Stimulated activated CD4-positive, alpha-beta T cell treated with anti-CD3 and anti-CD28 coated beads, Interleukin-15, amount 100 ng/mL, for 1 hour (primary cell): ENCODE measurements at places on chromosomes 6 and 20.

GRCh38 chr20:6766433-6766832 is 1.1 kb upstream of the BMP2 start:
- no peak for DNase-seq

GRCh38 chr6:5636210-5637030 is 370.3 kb downstream of the NRN1 start:
- no peak for DNase-seq

GRCh38 chr20:10711903-10712451 is 38.2 kb upstream of the JAG1 start:
- DNase-seq = no peak

DNA sequence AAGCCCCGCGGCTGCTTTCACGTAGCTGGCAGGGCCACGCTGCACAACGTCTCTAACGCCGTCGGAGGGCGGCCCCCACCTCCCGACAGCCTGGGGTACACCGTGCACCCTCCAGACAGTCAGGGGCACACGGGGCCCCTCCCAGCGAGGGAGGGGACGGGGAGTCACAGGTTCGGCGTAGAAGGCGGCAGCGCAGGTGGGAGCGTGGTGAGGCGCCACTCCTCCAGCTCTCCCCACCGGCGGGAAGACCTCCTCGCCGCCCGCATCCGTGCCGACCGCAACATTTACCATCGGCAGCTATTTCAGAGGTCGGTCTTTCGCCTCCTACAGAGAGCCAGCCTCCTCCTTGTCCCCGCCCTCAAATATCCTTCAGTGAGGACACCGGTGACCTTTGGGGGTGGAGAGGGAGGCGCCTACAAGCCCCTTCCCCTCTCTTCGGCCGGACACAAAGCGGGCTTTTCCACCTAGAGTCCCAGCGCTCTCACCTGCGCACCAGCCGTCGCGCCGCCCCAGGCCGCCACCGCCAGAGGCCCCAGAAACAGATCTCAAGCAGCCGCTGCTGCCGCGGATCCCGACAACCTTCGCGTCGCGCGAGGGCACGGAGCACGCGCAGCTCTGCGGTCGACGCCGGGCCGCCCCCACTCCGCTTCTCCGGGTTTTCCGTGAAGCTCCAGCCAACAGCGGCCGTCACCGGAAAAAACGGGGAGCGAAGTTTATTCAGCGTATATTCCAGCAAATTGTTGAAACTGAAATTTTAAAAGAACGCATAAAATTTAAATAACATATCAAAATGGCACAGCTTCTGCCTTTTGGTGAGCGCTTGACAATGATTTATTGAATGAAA is at the start of gene MKKS:
MKKS (minus strand) TSS at position 600 of the 844 bp plus-strand sequence. CDS start 20,708 bp downstream, outside the sequence.
- peak; percentile 66 for DNase-seq

- no peak for DNase-seq
Observed at GRCh38 chr6:22394691-22395090, 97.9 kb upstream of the PRL start.

DNA sequence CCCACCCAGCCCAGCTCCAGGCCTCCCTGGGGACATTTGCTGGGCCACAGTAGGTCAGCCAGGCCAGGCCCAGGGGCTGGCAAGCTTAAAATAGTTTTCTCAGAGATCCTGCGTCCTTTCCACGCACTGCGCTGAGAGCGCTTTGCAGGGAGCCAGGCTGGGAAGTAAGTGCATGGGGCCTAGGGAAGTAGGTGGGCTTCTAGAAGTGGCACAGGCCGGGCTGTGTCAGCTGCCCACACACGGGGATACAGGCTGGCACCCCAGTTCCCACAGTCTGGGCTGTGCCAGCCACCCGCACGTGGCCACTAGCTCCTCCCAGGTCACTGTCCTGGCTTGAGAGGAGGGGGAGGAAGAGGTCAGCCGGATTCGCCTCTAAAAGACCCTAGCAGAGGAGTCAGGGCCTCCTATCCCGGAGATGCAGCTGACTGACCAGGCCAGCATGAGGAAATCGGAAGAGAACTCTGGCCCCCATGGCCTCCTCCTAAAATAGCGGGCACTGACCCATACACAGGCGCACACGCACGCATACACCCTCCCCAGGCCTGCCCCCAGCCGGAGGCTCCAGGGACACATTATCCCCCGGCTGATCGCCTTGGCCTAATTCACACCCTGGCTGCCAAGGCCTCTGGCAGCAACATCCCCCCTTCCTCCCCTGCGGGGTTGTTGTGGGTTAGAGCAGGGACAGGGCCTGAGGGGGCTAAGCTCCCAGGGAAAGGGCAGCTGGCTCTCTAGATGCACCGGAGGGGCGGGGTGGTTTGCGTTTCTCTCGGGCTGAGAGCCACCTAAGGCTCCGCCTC is 5.4 kb downstream of the SLCO4A1 start:
- no peak for DNase-seq
